ENCODE measurements at places on chromosomes 2 and 18.

- peak; percentile 41 for DNase-seq
These were observed 347.0 kb upstream of the ID2 start for GRCh38 chr2:8334866-8335325.

GRCh38 chr2:43406651-43407279 is 180.4 kb upstream of the ZFP36L2 start:
- no peak for DNase-seq

DNA sequence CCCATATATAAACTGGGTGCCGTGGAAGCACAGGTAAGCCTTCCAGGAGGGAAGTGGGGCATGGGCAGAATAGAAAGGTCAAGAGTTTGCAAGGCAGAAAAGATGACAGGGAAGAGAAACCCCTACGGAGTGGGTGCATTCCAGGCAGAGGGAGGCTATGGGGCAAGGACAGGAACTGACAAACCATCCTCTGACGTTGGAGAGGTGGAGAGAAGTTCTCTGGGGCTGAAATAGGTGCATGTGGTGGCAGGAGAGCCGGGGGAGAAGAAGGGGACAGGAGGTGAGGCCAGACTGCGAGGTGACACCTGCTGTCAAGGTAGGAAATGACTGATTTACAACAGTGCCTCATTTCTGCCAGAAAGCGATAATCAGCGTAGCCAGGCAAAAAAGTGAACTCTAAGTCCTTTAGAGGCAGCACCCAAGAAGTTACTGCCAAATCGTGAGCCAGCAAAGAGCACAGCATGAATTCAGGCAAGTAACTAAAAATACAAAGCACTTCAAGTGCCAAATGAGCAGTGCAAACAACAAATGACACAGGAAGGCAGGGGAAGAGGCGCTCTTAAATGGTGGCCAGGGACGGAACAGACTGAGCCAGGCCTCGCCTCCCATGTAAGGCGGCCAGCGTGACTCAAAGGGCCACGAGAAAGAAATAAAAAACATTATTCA is 113.3 kb upstream of the ACVR1C start:
- DNase-seq: no peak

DNA sequence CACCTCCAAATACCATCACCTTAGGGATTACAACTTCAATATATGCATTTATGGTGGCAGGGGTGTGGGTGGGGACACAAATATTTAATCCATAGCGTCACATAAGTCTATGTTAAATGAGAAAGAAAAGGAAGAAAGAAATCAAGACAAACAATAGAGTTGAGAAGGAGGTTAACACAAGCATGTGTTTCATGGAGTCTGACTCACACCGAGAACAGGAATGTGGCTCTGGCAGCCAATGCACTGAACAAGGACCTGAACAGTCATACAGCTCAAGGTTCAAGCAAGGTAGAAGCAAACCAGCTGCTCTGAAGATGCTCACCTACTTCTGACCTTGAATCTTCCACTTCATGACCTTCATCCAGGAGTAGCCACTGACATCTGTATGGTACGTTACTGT is 36.2 kb upstream of the LPIN1 start:
- no peak for DNase-seq

- no peak for DNase-seq
These were observed 9.4 kb upstream of the GBX2 start for GRCh38 chr2:236177604-236177966.

GRCh38 chr2:20191714-20192569 is 33.0 kb downstream of the SDC1 start:
- DNase-seq: no peak

- DNase-seq: no peak
These were observed 31.6 kb upstream of the MREG start for GRCh38 chr2:216044883-216045486.

DNA sequence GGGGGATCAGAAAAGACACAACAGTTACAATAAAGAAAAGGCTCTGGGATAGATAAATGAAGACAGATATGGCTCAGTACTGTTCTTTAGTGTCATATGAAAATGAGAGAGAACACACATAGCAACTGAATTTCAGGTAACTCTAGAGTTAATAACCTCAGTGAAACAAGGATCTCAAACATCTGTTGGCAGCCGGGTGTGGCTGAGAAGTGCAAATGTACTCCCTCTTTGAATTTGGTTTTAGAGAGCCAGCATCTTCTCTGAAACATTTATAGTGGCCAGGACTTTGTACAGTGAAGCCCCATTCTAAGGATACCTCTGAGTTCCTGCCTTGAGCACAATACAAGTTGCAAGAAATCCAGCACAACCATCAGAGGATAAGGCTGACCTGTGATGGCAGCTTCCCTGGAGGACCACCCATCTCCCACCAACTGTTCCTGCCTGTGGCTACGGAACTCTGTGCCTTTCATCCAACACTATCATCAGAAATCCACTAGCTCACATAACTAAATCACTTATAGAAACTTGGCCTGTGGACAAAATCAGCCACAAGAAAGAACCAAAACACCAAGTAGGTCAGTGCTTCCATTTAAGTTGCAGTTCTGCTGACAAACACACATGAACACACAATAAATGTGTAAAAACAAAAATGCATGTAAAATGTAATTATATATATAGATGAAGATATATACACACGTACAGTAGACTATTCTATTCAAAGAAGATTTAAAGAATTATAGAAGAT is 37.3 kb upstream of the PEX13 start:
- no peak for DNase-seq

DNA sequence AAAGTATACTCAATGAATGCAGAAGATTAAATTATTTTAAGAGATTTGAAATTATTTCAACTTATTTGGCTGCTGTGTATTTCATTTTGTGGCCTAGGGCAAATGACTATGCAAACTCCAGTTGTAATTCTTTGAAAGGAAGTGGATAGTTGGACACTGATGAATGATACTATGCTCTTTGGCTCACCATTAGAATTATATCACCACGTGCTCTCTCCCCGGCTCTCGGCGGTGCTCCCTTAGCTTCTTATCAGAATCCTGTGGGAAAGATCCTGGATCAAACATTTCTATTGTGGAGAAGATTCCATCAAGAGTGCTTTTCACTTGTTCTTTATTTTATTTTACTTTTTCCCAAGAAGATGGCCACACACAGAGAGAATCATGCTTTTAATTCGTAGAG is 55.2 kb downstream of the ADCYAP1 start:
- DNase-seq: no peak

DNA sequence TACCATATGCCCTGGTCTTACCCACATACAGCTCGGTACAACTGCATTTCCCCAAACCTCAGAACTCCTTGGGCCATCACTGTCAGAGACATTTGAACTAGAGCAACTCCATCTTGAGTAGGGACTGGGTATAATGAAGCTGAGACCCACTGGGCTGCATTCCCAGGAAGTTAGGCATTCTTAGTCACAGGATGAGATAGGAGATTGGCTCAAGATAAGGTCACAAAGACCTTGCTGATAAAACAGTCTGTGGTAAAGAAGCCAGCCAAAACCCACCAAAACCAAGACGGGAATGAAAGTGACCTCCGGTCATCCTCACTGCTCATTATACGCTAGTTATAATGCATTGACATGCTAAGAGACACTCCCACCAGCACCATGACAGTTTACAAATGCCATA is 131.3 kb downstream of the PIK3C3 start:
- DNase-seq: no peak

GRCh38 chr18:11982981-11983380 is 1.7 kb downstream of the IMPA2 start:
- no peak for DNase-seq

GRCh38 chr2:161952783-161953191 is 121.2 kb downstream of the DPP4 start:
- no peak for DNase-seq

DNA sequence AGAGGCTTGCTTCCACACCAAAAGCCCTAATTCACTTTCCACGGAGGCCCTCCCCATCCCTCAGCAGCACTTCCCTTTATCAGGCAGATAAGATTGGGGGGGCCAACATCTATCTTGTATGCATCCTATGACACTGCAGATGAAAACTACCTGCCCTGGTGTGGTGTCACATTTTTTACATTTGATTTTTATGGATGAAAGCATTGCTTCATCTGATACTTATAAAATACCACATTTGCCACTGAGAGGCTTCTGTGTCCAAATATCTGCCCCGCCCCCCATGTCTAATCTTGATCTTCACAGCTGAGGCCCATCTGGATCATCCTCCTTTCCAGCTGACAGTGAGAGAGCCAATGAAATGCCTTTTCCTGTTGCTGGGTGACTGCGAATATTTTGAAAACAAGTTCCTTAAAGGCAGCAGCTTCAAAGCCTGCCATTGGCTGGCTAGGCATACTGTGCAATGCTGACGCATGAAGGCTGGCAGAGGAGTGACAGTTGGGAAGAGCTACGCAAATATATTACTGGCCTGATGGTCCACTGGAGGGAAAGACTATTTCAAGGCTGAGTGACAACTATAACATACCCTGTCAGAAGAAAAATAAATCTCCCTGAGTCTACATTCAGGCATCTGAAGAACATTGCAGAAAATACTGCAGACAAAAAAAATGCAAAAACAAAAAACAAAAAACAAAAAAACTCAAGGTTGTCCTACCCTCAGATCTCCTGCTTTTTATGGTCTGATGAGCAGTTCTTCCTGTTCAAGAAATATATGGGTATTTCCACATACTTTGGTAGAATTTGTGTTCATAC is 318.7 kb downstream of the PDE11A start:
- peak; percentile 43 for DNase-seq

GRCh38 chr2:29765721-29766120 is 155.7 kb downstream of the ALK start:
- no peak for DNase-seq

- DNase-seq: no peak
These were observed 241.5 kb downstream of the RNF152 start for GRCh38 chr18:61651145-61651879.

DNA sequence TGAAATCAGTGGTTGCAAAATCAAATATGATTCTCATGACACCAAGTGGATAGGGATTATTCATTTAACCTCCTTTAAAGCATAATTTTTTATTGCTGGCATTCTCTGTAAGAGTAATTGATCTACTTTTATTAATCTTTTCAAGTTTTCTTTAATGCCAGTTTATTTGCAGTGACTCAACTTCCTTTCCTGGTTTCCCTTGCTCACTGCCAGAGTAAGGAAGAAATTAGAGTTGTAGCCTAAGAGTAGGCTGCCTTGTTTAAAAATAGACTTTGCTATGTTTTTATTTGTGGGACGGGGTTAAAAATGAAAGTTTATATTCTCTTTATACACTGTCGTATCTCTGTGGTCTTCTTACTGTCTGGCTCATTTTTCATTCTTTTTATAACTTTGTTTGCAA is 148.6 kb downstream of the WDR7 start:
- no peak for DNase-seq

DNA sequence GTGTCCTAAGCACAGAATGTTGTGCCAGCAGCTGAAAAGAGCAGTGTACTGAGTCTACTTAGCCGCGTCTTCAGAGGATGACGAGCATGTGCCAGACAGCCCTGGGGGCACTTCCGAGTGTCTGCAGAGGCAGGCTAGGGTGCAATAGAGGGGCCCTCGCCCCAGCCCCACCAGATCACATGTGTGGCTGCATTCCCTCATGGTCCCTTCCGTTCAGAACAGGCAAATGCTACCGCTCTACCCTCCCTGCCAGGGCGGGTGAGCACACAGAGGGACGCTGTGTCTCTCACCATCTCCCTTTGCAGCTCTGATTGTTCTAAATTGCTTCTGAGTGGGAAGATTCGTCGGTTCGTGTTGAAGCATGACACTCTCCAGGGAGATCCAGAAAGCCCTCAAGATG is 212.2 kb upstream of the RAB12 start:
- no peak for DNase-seq

DNA sequence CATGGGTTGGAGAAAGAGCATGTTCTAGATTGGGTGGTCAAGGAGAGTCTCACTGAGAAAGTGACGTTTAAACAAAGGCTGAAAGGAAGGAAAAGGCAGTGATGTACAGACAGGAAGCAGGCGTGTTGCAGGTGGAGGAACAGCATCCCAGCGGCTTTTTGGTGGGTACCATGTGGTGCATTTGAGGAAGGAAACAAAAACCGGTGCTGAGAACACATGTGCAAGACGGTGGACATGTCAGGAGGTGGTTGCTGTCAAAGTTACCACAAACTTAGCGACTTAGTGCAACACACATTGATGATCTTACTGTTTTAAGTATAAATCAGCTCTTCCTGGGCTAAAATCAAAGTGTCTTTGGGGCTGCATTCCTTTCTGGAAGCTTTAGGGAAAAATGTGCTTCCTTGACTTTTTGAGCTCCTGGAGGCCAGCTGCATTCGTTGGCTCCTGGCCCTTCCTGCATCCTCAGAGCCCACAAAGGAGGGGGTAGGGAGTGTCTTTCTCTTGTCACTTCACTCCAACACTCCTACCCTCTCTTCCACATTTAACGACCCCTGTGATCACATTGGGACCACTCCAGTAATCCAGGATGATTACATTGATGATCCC is 380.6 kb downstream of the FBXO15 start:
- DNase-seq: no peak

DNA sequence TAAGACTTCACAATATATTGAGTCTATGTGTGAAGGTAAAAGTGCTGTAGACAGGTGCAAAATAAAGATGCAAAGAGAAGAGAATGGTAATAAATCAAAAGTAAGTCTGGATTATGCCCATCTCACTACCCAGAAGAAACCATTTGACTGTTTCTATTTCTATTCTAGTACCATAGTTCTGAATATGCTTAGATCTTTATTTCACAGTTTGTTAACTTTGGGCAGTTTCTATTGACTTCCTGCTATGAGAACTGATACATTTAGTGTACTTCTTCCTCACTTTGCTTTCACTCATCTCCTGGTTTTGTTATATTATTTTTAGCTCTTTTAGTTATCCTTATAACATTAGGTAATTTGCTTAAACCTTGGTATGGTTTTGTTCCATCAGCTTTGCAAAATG is 94.9 kb downstream of the HS1BP3 start:
- no peak for DNase-seq

DNA sequence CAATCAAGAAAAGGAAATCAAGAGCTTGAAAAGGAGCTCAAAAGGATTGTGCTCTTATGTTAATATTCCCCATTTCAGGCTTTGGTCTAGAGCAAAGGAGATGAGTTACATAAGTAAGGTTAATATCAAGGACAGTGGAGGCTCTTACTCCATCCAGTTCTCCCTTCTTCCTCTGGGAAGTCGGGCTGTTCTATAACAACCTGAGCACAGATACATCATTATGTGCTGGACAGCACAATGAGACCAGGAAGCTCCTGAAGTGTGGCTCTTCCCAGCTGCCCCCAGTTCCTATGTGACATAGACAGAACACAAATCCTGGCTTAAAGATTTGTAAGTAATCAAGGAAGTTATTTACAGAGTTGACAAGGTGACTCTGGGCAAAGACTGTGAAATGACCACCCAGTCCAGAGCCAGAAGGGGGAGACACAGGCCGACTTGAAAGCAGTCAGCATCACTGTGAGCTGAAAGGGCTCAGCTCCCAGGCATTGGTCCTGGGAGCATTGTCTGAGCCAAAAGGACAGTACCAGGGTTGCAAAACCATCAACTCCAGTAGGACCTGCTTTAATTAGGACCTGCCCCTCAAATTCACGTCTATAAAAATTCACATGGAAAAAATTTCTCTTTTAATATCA is 917.6 kb upstream of the ACVR2A start:
- no peak for DNase-seq
